ENCODE measurements at places on chromosomes 2 and 18.
A peak's percentile ranks its signal among the peaks of the same experiment; 100 is the strongest.

- no peak for DNase-seq
Observed at GRCh38 chr2:96273763-96274162, 7.7 kb downstream of the CIAO1 start.

DNA sequence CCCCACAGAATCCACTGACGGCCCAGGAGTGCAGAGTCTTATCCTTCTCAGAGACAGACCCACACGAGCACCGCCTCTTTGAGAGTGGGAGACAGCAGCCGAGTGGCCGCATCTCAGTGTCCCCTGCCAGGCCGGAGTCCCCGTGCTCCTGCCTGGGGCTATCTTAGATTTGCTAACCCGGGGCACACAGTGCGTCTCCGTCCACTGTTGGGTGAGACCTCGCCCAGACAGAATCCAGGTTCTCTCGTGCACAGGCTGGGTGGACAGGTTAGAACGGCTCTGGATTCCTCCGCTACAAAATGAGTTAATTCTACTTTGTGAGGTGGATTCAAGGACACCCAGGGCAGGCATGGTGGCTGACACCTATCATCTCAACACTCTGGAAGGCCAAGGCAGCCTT lies 88.3 kb downstream of the ZNF516 start:
- DNase-seq: no peak

- DNase-seq: peak; percentile 43
Observed at GRCh38 chr2:200477667-200478131, 32.2 kb downstream of the KCTD18 start.

DNA sequence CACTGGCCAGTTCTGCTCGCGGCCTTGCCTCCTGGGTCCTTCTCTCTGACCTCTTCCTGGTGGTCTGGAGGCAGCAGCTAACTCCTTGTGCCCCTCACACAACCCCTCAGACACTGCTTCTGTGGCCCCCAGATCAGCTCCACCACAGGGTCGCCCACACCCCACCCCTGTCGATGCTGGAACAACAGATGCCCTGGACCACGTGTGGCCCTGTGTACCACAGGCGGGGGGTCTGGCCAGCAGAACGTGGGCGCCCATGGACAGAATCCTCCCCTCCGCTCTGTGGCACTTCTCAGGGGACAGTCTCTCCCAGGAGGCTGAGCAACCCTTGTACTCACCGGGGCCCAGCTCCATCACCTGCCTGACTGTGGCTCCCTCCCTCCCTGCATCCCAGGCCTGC lies 245.6 kb downstream of the NDUFA10 start:
- DNase-seq: no peak

GRCh38 chr2:31258351-31258750 lies 24.4 kb downstream of the EHD3 start:
- DNase-seq: no peak

GRCh38 chr18:59478591-59478990 lies 119.5 kb upstream of the LMAN1 start:
- DNase-seq: no peak

- no peak for DNase-seq
Observed at GRCh38 chr18:23487738-23488570, 15.4 kb upstream of the RMC1 start.

GRCh38 chr2:72394541-72395070 lies 246.9 kb upstream of the CYP26B1 start:
- no peak for DNase-seq

DNA sequence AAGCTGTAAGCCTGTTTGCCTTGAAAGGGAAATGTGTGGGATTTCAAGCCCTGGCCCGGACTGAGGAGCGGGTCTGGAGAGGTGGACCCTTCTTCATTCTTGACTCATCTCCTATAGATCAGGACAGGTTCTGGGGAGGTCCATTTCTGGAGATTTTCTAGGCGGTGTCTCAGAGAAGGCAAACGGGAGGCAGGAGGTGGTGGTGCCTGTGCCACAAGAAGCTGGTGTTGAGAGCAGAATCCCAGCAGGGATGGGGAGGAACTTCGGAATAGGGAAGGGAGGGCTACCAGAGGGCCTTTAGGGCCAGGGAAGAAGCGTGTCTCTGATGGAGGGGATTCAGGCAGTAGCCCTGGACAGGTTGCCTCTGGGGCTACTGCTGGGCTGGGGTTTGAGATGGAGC lies 93.0 kb downstream of the CTIF start:
- no peak for DNase-seq

GRCh38 chr2:235573331-235574221 lies 79.7 kb downstream of the AGAP1 start:
- no peak for DNase-seq

DNA sequence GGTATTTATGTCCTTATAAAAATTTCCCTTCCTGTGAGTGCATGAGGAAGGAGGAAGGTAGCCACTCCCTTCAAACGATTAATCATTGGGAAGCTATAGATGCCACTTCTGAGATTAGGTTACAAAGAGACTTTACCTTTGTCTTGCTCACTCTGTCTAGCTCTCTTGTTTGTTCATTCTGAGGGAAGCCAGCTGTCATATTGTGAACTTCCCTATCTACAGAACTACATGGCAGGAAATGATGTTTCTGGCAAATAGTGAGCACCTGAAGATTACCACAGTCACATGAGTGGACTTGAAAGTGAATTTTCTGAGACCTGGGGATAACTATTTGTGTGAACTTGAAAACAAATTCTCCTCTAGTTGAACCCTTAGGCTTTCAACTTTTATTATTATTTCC lies 776.8 kb downstream of the CCDC85A start:
- no peak for DNase-seq

GRCh38 chr18:46392576-46392975 lies 264.4 kb downstream of the LOXHD1 start:
- no peak for DNase-seq

DNA sequence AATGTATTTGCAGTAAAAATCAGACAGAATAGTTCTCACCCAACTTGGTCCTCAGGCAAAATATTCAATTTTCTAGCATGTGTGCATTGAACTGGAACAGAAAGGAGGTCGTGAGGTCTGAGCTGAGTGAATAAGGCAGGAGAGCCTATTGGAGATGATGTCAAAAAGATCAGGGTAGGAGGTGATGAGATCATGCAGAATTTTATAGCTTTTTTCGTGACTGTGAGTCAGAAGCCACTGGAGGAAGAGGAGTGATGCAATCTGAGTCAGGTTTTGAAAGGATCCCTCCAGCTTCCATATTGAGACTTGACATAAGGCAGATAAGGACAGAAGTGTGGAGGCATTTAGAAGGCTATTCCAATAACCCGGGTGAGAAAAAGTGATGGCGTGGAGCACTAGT lies 299.5 kb upstream of the SOX11 start:
- no peak for DNase-seq

GRCh38 chr2:139357972-139358371 lies 577.8 kb upstream of the NXPH2 start:
- no peak for DNase-seq

GRCh38 chr18:13471198-13471845 lies 252.8 kb downstream of the LDLRAD4 start:
- DNase-seq: no peak

- DNase-seq: peak; percentile 60
Observed at GRCh38 chr2:119823734-119824334, 64.1 kb downstream of the PTPN4 start.

GRCh38 chr18:44671914-44672313 lies 8.8 kb upstream of the SETBP1 start:
- DNase-seq: no peak

DNA sequence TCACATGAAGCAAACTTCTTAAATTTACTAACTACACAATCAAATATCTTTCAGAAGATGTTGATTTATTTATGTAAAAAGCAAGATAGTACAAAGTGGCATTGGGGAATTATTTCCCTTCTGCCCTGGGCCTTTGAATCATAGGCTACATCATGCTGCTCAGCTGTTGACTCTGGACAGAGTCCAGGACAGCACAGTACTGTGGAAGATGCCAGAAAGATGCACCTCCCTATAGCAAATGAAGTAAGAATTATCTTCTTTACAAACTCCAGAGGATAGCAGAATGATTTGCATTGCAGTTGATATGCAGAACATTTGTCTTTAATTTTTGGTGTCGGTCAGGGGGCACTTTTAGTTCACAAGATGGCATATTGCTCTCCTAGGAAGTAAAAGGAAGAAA lies 1354.5 kb upstream of the ZEB2 start:
- DNase-seq: peak; percentile 81

DNA sequence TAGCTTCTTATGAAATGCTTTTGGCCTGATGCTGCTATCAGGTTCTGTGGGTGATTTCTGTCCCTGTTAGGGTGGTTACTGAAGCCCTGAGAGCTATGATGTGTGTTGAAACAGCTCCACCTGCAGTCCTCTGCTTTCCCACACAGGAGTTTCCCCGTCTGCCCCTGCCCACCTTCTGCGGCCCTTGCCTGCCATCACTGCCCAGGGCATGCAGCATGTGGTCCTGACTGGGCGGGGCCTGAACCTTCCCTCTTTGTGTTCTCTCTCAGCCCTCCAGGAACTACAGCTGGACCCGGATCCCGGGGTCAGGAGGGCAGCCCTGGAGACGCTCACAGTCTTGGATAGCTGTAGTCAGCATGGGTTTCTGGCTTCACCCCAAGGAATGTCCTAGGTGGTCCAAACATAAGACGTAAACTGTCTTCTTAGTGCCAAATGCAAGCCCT lies 21.4 kb downstream of the HJURP start:
- peak; percentile 71 for DNase-seq

- no peak for DNase-seq
Observed at GRCh38 chr18:61900504-61901281, 7.9 kb upstream of the RNF152 start.

- DNase-seq: no peak
Observed at GRCh38 chr2:43241558-43241957, 15.2 kb upstream of the ZFP36L2 start.

- DNase-seq: no peak
Observed at GRCh38 chr2:203562268-203562667, 27.2 kb upstream of the RAPH1 start.

- DNase-seq: no peak
Observed at GRCh38 chr2:154771664-154772284, 73.3 kb downstream of the KCNJ3 start.

DNA sequence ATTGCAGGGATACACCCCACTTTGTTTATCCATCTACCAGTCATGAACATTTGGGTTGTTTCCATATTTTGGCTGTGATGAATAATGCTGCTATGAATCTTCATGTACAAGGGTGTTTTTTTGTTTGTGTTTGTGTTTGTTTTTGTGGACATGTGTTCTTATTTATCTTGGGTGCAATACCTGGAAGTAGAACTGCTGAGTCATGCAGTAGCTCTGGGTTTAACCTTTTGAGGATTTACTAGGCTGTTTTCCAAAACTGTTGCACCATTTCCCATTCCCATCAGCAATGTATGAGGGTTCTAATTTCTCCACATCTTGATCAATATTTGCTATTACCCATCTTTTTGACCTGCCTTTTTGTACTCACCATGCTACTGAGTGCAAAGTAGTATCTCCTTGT lies 140.0 kb upstream of the CYP1B1 start:
- peak; percentile 92 for DNase-seq
